ENCODE measurements at places on chromosomes 1 and 21.

DNA sequence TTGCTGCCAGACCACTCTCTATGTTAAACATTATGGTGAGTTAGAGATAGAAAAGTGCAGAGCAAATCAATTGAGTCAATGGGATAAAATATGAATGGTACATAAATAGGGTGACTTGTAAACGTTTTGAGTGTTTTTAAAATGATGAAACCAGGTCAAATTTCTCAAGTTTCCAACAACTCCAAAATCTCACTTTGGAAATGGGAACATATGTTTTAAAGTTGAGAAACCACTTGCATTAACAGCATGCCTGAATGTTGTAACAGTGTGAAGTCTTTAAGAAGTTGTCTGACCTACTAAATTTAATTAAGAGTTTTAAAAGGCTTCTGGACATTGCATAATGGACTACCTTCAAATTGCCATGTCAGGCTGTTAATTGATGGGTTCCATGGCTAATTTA lies 33.6 kb upstream of the RAVER2 start:
- no peak for DNase-seq

GRCh38 chr1:50858761-50859160 lies 101.3 kb downstream of the FAF1 start:
- DNase-seq = no peak

GRCh38 chr1:27368869-27369582 lies 2.3 kb upstream of the MAP3K6 start:
- DNase-seq = no peak

- no peak for DNase-seq
Observed at GRCh38 chr1:108556066-108556465, 3.8 kb upstream of the EEIG2 start.

DNA sequence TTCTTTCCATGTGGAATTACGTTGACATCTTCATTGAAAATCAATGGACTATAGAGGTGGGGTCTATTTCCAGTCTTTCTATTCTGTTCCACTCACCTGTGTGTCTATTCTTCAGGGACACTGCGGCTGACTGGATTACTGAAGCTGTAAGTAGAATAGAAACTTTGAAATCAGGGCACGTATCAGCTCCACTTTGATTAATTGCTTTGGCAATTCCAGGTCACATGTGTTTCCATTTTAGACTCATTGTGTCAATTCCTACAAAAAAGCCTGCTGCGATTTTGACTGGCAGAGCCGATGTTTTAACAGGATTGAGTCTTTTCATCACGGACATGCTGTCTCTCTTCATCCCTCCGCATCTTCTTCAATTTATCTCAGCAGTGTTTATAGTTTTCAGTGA lies 20.9 kb upstream of the RNF223 start:
- DNase-seq = no peak

DNA sequence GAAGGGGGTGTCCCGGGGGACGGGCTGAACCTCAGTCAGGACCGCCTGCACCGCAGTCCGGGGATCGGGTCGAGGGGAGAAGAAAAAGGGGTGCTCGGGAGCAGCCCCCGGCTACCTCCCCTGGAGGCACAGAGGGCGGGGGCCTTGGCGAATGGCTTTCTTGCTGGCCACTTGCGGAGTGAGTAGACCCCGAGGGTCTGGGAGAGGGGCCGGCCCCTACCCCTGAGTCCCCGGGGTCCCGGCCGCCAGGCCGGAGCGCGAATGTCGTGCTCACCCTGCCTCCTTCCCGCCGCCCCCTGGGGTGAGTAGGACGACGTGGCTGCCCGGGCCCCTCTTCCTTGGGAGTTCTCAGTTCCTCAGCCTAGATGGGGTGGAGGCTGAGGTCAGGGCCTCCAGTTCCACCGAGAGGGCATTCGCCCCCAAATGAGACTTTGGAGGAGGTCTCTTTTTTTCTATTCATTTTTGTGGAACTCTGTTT lies 113.0 kb downstream of the OSBPL9 start:
- DNase-seq = no peak

- DNase-seq = no peak
Observed at GRCh38 chr1:94919241-94920030, 7.5 kb downstream of the CNN3 start.

DNA sequence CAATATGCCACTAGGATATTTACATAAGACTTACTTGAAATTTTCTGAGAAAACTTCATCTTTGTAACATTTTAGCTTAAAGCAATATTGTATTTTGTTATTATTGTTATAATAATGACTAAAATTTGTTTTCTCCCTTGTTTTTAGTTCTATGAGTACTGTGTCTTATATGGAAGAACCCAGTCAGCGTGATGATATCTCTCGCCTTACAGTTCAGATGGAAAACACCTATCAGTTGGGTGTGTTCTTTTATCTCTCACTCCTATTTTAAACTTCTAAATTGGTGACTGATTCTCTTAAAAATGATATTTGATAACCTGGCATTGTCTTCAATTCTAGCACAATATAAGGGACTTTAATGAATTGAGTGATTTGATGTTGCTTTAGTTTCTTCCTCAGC lies 18.0 kb downstream of the DYNLT5 start:
- no peak for DNase-seq

- no peak for DNase-seq
Observed at GRCh38 chr1:97721221-97721620, 199.6 kb downstream of the DPYD start.

- no peak for DNase-seq
Observed at GRCh38 chr1:117981455-117982192, 52.1 kb downstream of the WDR3 start.

- no peak for DNase-seq
Observed at GRCh38 chr1:28160782-28161266, 15.7 kb downstream of the PTAFR start.

DNA sequence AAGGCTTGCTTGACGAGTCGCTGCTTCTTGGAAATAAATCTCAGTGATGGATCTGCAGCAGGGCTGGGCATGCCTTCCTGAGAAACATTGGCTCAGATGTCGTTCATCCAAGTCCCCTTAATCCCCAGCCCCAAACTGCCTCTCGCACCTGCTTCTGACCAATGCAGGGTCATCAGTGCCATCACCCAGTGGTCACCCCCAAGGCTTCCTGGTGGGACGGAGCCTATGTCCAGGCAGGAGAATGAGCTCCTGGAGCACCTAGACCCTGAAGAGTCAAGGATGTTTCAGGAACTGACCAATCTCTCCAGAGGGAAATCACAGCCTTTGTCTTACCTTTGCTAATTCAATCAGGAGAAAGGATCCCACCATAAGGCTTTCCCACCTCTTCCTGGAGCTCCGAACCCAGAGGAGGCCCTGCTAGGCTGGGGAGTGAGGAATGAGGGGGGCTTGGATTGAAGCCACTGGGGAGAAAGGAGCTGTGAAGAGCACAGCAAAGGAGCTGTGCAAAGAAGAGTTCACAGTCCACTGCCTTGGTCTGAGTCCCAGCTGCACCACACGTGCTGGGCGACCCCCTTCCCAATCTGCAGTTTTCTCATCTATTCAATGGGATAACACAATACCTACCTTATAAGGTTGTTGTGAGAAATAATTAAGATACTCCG lies 416.1 kb downstream of the NPHP4 start:
- DNase-seq = no peak

DNA sequence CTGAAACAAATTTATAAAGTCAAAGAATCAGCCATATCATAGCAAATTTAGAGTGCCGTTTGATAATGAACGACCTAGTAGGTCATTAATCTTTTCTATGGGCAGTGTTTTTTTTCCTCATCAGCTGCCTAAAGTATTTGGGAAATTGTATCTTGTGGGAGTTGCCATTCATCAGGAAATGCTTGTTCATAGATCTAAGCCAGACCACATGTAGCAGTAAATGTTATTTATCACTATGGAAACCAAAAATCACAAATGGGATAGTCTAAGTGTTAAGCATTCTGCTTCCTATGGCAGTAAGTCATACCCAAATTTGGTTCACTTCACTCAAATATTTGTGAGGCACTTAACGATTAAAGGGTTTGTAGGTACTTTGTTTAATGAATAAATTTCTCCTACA lies 52.9 kb downstream of the LRRC8D start:
- no peak for DNase-seq

- DNase-seq = no peak
Observed at GRCh38 chr1:118254001-118254400, 69.0 kb upstream of the SPAG17 start.

- no peak for DNase-seq
Observed at GRCh38 chr1:10103193-10103592, 70.4 kb downstream of the UBE4B start.

DNA sequence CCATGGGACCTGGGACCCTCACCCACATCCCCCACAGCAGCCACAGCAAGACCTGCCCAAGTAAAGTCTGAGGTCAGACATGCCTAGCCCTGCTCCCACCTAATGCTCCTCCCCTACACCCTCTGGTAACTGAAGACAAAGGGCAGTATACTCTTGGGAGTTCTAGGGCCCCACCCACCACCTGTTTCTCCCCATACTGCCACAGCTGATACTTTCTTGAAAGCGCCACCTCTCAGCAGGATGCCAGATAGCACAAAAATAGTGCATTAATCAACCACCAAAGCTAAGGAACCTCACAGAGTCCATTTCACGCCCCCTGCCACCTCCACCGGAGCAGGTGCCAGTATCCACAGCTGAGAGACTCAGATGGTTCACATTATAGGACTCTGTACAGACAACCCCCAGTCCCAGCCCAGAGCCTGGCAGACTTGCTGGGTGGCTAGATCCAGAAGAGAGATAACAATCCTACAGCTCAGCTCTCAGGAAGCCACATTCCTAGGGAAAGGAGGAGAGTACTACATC lies 238.1 kb downstream of the LRRC40 start:
- DNase-seq = no peak

DNA sequence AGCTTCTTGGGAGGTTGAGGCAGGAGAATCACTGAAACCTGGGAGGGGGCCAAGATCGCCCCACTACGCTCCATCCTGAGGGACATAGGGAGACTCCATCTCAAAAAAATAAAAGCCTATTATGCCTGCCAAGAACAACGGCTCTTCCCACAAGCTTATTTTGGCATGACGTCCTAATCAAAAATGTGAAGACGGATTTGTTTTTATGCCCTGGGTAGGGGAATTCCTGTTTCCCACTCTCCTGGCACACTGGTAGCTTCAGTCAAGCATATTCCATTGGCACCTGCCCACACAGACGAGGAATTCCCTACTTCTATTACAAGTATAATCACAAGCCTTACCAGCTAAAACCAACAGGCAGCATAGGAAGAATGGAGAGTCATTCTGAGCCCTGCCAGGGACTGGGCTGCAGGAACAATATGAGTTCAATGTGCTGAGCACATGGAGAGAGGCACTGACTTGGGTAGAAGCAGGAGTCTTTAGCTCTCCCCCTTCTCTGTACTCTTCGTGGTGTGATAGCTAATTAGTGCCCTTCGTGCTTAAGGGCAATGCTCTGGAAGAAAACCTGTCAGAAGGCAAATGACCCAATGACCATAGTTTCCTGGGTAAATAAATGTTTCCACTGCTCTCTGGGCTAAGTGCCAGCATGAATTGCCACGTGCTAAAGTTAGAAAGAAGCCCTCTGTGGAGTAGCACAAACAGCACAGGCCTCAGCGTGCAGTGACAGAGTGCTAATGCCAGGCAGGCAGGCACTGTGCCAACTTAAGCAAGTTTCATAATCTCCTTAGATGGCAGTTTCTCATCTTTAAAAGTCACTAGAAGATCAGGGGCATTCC lies 16.8 kb downstream of the TNFSF4 start:
- no peak for DNase-seq

- no peak for DNase-seq
Observed at GRCh38 chr1:26994787-26995517, 1.5 kb downstream of the TRNP1 start.

GRCh38 chr1:57404884-57405283 lies 19.0 kb downstream of the DAB1 start:
- DNase-seq = no peak

DNA sequence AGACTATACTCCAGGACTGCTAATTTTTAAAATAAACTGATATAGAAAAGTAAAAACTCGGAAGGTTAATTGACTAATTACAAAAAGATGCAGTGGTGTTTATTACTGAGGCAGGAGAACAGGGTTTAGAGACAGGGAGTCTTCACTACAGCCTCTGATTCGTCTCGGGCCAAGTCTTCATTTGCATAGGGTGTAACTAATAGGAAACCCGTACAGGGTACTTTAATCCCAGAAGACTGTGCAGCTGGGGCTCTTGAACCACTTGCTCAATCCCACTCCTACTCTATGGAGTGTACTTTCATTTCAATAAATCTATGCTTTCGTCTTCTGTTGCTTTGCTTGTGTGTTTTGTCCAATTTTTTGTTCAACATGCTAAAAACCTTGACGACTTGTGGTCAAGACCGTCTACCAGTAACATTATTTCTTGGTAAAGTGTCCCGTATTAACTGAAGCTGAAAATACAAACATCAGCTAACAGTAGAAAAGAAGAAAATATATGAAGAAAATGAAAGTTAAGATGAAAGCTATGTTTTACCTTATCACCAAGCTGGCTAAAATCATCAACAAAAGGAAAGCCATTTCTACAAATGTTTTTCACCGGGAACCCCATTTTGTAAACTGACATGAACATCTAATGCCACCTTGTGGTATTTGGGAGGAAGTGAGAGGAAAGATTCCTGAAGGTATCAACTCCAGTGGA lies 8.0 kb downstream of the SDHB start:
- no peak for DNase-seq

- no peak for DNase-seq
Observed at GRCh38 chr1:78830321-78830720, 176.2 kb downstream of the ADGRL4 start.

DNA sequence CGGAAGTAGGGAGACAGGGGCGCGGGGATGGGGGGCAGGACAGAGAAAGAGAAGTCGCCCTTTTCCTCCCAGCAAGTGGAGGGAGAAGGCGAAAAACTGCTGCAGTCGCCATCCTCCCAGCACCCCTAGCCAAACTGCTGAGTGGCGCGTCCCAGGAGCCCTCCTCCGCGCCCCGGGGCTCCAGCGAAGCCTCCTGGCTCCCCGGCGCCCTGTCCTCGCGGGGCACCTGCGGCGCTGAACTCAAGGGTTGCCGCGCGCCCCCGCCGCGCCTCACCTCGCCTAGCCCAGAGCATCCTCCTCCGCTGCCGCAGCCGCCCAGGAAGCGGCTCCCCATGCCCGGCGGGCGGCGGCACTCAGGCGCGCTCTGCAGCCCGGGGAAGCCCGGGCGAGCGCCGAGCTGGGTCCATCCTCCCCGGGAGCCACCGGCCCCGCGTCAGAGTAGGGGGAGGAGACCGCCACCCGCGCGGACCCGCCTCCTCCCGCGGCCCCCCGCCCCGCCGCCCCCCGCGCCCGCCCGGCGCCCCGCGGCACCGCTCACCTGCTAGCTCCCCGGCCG lies at the start of gene DAB1:
Gene DAB1, minus strand, starts transcription at position 405 of the 556 bp plus-strand sequence. CDS start 133,030 bp downstream, outside the sequence.
- no peak for DNase-seq

All from stimulated activated CD4-positive, alpha-beta T cell treated with anti-CD3 and anti-CD28 coated beads, TNF-alpha, amount 100 ng/mL, for 4 hours (primary cell).